IPS-NIHi11 (cell line): ENCODE measurements at places on chromosomes 3 and 15.

DNA sequence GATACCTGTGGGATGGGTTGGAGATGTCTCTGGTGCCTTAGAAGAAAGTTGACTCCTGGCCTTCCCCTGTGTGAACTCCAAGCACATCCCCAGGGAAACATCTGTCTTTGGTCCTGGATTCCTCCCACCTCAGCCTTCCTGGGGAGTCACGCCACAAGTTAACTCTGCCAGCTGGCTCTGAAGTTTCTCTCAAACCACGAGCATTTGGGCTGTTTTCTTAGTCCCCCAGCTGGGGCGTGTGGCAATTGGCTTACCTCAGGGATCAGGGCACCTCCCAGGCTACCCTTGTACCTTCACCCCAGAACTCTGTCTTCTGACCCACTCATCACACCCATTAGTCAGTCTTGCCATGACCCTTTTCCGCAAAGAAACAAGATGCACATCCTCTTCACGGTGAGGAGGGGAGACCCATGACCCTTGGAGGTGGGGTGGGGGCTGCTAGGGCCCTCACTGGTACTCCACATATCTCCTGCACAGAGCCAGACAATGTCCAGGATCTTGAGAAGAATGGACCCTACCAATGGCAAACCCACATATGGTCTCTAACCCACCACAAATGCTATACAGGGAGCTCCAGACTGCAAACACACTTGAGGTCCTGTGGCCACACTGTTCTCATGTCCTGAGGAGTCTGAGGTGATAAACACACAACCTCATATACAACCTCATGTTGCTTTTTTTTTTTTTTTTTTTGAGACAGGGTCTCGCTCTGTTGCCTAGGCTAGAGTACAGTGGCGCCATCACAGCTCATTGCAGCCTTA lies 3.9 kb downstream of the NEIL1 start:
- DNase-seq, result peak; percentile 3

- peak; percentile 85 for DNase-seq
These were observed 44.8 kb downstream of the CYP11A1 start for GRCh38 chr15:74322558-74323180.

DNA sequence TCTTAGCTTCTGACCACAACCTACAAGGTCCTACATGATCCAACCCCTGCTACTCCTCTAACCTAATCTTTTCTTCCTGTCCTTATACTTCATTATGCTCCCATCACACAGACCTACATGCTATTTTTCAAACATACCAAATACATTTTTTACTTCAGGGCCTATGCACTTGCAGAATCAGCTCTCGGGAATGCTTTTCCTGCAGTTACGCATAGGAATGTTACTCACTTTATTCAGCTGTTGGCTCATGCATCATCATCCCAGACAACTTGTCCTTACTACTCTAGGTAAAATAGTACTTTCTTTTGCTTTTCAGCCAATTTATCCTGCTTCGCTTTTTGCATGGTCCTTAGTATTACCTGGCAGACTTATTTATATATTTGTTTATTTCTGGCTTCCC lies 105.6 kb downstream of the OXSM start:
- no peak for DNase-seq

- no peak for DNase-seq
These were observed 3.6 kb downstream of the PDIA3 start for GRCh38 chr15:43749690-43750345.

DNA sequence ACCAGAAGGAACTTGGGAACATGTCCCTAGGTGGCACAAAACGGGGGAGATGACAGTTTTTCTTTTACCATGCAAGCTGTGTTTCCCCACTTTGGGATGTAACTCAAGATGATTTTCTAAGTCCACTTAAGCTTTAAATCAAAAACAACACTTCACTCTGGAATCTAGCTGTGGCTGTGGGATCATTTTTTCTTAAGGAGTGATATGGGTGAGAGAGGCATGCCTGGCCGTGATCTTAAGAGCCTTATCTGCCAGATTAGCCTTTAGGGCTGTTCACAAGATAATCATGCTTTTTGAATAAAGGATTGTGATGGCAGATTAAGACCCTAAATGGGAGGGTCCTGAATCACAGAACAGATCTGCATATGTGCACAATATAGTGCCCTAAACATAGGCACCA lies 384.8 kb upstream of the SEMA6D start:
- DNase-seq, result no peak

DNA sequence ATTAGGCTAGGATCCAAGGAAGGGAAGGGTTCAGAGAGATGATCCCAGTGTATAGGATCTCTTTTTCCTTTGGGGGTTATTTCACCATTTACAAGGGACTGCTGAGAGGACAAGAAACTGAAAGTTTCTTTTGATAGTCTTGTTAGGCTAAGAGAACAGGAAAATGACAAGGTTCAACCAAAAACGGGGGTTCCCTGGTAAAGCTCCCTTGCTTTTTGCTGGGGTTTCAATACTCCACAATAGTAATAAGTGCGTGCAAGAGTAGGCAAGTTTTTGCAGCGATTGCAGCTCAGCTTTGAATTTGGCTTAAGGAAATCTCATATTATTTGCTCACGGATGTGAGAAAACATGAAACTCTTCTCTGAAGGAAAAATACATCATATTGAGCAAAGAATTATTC lies 18.8 kb upstream of the SUSD5 start:
- no peak for DNase-seq

- DNase-seq, result no peak
These were observed 15.3 kb downstream of the RAB43 start for GRCh38 chr3:129106320-129106719.

DNA sequence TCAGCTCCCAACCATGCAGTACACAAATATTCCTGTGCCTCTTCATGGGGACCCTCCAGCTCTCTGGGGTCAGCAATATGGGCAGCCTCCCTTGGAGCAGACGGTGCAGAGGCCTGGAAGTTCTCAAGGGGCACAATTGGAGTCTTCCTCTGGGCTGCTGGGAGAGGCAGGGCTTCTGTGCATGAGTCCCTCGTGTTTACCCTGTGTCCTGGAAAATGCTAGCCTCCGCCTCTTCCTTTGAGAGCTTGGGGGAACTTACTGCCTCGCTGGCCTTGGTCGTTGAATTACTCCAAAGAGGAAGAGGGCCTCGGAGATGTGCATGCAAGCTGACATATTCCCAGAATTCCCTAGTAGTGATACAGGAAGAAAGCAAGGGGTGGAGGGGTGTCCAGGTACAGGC lies 284.4 kb upstream of the IGF1R start:
- no peak for DNase-seq
